Foreskin melanocyte (primary cell): ENCODE measurements at places on chromosomes 6 and 20.
A peak's percentile ranks its signal among the peaks of the same experiment; 100 is the strongest.

- no peak for DNase-seq
These were observed 139.4 kb downstream of the HS3ST5 start for GRCh38 chr6:114203460-114203859.

- no peak for DNase-seq
These were observed 51.5 kb upstream of the EPB41L1 start for GRCh38 chr20:36102809-36103596.

DNA sequence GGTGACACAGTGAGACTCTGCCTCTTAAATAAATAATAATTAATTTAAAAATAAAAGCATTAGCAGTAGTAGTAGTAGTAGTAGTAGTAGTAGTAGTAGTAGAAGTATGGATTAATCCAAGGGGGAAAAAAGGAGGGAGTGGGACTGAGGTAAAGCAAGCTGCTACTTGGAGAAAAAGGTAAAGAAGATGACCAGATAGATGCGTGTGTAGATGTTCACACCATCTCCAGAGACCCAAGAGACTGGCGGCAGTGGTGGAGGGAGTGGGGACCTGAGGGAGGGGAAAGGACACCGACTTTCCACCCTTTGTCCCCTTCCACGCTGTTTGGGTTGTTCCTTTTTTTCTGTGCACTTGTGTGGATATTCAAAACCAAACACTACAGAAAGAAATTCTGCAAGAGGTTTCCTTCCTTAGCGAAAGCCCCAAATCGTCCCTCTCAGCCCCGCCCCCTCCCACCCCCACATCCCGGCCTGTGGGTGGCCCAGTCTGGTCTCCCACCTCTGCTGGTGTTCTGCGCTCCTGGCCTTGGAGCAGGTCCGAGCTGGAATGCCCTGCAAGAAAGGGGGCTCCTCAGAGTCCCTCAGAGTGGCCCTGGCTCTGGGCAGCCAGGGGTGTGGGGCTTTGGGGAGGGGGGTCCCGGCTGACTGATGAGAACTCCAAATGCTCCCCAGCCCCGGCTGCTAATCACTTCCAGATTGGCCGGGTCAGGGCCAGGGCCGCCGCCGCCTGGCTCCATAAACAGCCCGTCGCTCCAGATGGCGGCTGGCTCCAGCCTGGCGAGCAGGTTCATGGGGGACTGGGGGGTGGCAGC, 60.2 kb downstream of the UBE2V1 start:
- DNase-seq, result no peak

DNA sequence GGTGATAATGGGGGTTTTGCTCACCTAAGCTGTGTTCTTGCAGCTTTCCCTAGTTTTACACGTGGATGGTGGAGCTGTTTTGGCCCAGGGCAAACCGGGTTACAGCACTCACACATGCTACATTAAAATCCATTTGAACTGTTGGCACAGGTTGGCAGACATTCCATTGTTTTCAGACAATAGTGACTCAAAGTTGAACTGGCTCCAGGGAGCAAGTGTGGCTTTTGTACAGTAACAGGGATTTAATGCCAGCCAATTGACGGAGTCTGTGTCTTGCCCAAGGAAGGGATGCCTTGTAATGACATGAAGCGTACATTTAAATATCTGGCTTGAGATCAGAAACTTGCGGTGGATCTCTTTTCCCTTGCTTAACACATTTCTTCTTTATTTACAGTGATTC, 183.1 kb downstream of the DTNBP1 start:
- no peak for DNase-seq

DNA sequence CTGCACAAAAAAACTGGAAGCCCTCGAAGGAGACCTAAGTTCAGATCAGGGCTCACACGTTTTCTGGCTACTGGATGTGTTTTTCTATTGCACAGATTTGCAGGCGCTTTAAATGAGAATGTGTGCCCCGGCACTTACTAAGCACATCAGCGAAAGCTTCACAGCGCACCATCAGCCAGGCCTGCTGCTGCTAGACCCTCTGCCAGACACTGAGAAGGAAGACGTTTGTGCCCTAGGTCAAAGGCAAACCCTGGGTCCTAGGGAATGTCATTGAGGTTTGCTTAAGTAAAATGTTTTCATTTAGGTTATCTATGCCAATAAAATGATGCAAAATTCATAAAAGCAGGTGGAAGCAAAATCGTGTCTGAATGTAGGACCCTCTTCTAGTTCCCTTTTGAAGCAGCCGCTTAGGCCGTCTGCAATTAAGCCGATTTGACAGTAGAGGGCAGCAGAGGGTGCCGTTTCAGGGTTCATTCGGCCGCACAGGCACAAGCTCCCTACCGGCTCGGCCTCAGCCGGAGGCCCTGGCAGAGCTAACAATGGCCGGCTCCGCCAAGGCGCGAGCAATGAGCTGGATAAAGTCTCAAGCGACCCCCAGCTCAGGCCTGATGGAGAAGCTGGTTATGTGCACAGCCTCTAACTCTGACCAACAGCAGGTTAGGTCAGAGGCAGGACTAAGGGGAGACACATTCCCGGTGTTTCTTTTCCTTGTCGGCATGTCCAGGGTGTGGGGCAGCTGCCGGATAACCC, 107.2 kb upstream of the FOXA2 start:
- peak; percentile 59 for DNase-seq

DNA sequence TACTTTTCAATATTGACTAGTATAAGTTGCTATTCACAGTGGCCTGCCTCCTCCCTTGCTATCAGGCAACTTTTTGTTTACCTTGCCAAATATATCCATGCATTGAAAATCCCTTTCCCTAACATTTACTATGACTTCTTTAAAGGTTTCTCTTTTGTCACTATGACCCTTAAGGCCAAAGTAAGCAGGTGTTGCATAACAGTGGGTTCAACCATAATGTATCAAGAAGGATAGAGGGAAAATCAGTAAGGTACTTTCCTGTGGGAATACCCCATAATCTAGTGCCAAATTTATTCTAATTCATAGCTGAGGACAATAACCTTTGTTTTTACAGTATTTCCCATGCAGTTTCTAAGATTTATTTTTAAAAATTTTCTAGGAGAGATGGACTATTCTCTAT, 527.6 kb downstream of the CDKAL1 start:
- no peak for DNase-seq

- no peak for DNase-seq
These were observed 61.9 kb upstream of the OPRM1 start for GRCh38 chr6:153976921-153977693.

GRCh38 chr6:142009647-142010046, 123.1 kb upstream of the GJE1 start:
- peak; percentile 35 for DNase-seq

DNA sequence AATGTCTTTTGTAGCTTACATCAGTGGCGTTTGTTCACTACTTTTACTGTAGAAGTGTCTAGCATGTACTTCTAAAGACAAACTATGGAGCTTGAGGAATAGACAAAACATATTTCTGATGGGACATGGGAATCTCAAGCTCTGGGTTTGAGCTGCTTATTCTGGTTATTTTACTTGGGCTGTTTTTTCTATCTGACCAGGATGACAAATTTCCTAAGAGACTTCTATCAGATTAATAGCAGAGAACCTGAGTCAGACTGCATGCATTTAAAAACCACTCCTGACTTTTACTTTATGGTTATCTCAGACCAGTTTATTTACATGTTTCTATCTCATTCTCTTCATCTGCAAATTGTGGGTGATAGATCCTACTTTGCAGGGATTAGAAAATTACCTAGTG, 1282.3 kb upstream of the GJE1 start:
- DNase-seq, result no peak

GRCh38 chr6:99378636-99379035, 15.4 kb downstream of the COQ3 start:
- peak; percentile 40 for DNase-seq

DNA sequence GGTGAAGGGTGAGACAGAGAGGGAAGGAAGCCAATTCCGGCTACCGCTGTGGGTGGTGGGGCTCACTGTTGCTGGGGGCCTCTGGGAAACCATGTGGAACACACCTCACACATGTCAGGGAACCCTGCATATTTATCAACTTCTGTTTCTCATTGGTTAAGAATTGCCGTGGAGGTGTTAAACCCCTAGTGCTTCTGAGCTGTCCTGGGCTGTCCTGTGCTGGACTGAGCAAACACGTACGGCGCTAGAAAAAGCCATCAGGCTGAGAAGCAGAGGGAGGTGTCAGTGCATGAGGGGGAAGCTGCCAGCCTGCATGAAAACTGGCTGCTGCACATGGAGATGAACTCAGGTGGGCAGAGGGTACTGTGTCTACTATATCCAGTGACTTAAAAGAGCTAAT, 103.9 kb upstream of the JAG1 start:
- no peak for DNase-seq

DNA sequence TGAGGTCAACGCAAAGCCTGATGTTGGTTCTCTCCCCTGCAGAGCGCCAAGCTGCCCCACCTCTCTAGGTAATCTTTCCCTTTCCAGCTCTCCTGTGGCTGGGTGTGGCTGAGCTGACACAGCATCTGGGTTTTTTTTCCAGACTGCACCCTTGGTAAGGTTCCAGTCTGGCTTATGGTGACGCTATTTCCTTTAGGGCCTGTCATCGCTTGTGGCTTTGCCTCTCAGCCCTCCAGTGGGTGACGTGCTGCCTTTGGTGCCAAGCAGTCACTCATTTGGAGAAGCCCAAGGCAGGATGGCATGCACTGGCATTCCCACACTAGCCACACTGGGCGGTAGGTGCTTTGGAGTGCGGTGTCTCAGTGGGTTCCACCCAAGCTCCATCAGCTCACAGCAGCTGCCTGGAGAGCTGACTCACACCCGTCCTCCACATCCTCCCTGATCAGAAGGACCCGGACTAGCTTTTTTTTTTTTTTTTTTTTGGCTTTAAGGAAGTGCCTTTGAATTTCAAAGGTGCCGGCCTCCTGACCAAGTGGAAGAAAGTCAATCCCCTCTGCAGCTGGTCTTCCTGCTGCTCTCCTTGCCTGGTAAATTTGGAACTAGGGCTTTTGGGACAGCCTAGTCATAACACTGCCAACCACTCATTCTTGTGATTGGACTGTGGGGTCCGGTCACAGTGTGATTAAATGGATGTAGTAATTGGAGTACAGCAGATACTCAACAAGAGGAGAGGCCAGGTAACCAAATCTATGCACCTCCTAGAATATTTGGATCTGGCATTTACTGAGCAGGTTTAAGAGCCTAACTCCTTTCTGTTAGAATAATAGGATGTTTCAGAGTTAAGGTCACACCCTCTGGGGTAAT, 153.6 kb downstream of the CD83 start:
- DNase-seq, result no peak

DNA sequence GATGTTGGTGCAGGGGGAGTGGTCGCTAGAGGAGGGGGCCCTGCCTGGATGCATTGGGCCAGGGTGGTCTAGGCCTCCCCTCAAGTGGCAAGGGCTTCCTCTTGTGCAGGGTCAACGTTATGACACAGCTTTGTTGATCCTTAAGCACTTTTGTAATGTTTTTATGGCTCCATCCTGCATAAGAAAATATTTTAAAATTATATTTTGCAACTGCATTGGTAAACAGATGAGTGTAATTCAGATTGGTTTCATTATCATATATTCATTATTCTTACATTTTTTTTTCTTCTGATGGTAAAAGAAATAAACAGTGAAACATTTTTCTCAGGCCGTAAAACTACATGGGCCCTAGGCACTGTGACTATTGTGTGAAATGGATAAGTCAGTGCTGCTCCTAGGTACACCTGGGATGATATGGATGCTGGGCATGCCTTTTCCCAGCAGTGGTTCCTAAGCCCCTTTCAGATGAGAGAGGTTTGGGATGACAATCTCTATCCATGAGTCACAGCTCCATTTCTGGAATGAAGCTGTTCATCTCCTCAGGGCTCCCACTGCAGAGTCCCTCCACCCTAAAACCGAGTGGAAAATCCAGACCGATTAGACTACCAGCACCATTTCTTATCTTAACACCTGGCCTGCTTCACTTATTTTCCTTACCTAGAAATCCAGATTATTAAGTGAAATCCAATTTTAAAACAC, 5.8 kb upstream of the SIM1 start:
- DNase-seq, result no peak

GRCh38 chr20:37365760-37366638, 20.1 kb downstream of the SRC start:
- no peak for DNase-seq

DNA sequence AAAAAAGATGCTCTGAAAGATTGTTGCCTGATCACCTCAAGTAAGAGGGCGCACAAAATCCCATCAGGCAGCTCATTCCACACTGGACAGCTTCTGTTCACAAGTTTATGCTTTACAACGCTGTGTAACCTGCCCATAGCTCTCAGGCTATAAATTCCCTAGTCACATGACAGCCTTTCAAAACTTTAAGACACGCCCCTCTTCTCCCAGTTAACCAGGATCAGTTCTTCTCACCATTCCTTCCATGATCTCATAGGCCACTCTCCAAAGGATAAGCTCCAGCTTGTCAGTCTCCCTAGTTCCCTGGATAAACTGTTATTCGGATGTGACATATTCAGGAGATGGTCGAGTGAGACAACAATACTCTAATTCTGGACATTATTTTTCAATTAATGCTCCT, 15.0 kb downstream of the ADNP start:
- peak; percentile 31 for DNase-seq

GRCh38 chr20:12201289-12201991, 283.7 kb downstream of the BTBD3 start:
- peak; percentile 11 for DNase-seq

DNA sequence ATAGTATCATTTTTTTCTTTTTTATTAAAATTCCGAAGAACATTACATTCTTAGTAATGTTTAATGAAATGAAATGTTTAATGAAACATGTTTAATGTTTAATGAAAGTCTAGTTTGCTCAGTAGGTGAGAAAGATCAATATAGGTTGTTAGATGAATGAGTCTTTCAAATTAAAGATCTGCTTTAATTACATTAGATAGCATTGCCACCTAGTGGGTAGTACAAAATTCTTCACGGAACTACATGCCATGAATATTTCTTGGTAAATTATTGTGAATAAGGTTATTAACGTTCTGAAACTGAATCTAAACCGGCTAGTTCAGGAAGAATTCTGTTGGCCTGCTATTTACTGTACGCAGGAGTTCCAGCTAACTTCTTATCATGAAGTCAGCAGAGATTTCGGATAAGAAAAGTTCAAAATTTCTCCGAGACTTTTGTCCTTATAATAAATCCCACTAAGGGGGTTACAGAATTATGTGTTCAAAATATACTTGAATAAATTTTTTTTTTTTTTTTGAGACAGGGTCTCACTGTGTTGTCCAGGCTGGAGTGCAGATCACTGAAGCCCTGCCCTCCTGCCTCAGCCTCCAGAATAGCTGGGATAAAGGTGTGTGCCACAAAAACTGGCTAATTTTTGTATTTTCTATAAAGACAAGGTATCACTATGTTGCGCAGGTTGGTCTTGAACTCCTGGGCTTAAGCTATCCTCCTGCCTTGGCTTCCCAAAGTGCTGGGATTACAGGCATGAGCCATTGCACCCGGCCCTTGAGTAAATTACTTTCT, 7.9 kb upstream of the GMNN start:
- DNase-seq, result peak; percentile 36

- DNase-seq, result no peak
These were observed 59.7 kb upstream of the SNX9 start for GRCh38 chr6:157763129-157763903.
